HFFc6 (cell line): ENCODE measurements at places on chromosomes 2 and 18. TPM values are rescaled to one million over a fixed set of nuclear protein-coding genes. Genes with fewer than 3 reads are reported as not detected.
A peak's percentile ranks its signal among the peaks of the same experiment; 100 is the strongest.

GRCh38 chr2:118668431-118669424 is 178.7 kb downstream of the EN1 start:
- peak; percentile 96 for DNase-seq

GRCh38 chr2:213004197-213004821 is 147.1 kb downstream of the IKZF2 start:
- no peak for DNase-seq

DNA sequence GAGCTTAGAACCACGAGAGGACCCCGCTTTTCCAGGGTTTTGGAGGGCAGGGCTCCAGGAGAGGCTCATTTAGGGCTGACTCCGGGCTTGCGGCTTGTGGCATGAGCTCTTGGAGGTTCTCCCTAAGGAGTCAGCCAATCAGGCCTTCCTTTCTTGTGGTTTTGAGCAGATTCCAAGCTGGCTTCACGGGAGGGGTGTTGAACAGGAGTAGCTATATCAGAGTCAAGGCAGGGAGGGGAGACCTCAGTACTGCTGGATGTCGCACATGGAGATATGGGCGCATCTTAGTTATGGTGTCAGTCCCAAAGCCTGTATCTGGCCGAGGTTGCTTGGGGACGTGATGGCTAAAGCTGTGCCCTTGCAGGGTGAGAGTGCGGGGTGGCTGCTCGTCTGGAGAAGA is 98.6 kb downstream of the AGAP1 start:
- no peak for DNase-seq

The DNAH6 gene
- 0.05 to 0.11 TPM in 2 of 3 replicates, not detected in the other for total RNA-seq

DNA sequence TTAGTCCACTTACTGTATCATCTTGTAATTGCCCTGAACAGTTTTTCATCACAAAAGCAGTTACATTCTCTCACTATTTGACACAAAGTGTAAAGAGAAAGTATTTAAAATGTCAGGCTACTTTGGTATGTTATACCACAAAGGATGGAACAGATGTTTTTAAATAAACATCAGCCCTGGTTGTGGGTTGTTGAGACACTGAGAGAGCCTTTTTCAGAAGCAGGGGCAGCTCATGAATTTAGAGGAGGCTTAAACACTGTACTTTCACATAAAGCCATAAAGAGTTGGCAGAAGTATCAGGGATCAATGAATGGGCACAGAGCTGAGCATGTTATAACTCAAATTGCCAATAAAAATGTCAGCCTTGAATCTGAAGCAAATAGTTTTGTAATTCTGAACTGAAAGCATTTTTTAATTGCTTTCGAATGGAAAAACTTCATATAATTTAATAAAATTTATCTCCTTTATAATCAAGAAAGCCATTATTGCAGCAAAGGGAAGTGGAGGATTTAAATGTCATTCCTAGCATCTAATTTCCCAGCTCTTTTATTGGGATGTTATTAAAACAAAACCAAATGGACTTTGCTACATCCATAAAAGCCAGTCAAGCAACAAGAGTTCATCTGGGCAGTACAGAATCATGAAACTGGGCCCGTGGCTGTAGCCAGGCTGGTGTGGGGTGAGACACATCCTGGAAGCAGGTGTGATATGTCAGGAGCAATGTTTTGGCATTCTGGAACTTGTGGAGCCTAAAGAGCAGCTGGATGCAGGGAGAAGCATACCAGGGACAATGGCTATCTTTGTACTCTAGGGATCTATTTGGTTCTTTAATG is 95.1 kb upstream of the NT5C1B start:
- peak; percentile 14 for DNase-seq

DNA sequence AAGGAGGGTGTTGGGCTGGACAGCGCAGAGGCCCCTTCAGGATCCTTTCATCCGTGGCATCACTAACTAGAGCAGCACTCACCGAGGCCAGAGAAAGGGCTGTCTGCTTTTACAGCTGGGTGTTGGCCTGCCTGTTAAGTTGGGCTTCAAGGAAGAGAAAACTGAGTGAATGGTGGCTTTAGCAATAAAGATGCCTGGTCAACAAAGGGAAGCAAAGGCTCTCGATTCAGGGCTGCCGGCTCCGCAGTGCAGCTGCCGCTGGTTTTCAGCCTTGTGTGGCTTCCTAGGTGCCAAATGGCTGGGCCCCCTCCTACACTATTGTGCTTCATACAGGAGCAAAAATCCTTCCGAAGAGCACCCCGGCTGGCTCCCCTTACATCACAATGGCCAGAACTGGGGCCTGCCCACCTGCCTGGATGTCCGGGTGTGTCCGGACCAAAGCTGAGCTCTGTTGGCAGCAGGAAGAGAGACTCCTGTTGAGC is 61.0 kb upstream of the GPR45 start:
- DNase-seq = no peak

- no peak for DNase-seq
Observed at GRCh38 chr2:54818226-54818625, 94.8 kb downstream of the EML6 start.
